ENCODE measurements at places on chromosomes 1 and 21. TPM values are rescaled to one million over a fixed set of nuclear protein-coding genes. Genes with fewer than 3 reads are reported as not detected.
A peak's percentile ranks its signal among the peaks of the same experiment; 100 is the strongest.

Gene CAPZA1
- total RNA-seq, result 138 TPM

DNA sequence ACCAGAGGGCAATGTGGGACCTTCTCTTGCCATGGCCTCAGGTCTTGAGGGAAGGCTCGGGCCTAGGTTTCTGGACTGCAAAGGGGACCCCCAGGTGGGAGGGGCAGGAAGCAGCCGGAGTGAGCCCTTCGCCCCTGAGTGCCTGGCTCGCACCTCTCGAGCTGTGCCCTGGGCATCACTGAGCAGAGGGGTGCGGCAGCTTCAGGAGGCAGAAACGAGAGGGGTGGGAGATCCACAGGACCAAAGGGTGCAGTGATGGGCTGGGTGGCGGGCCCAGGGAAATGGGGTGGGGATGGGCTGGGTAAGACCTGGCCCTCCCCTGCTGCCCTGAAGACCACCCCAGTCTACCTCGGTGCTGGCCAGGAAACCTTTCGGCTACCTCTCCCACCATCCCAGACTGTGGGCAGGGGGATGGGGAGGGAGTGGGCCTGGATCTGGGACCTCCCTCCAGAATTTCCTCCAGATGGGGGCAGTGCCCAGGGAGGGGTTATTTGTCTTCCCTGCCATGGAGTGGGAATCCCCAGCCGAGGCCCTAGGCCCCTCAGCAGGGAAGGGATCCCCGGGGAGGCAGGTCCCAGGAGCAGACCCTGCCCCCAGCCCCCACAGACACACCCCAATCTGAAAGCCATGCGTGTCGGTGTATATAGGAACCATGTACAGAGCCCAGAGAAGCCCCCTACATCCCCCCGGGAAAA, 21.3 kb downstream of the A3GALT2 start:
- peaks cover 15% of the 10 kb centered on the region for H3K4me1 ChIP-seq
- no peak overlapping the region for H3K4me3 ChIP-seq
- H3K27me3 ChIP-seq, result no peaks in the 10 kb centered on the region
- DNase-seq, result no peak
- no peaks in the 10 kb centered on the region for H3K36me3 ChIP-seq

GRCh38 chr1:34002810-34003209, 138.9 kb downstream of the HMGB4 start:
- no peaks in the 10 kb centered on the region for H3K36me3 ChIP-seq
- H3K27me3 ChIP-seq, result no peaks in the 10 kb centered on the region
- H3K4me1 ChIP-seq, result no peaks in the 10 kb centered on the region
- no peak overlapping the region for H3K27ac ChIP-seq
- no peak for DNase-seq

Gene RGS8
- not detected for total RNA-seq

DNA sequence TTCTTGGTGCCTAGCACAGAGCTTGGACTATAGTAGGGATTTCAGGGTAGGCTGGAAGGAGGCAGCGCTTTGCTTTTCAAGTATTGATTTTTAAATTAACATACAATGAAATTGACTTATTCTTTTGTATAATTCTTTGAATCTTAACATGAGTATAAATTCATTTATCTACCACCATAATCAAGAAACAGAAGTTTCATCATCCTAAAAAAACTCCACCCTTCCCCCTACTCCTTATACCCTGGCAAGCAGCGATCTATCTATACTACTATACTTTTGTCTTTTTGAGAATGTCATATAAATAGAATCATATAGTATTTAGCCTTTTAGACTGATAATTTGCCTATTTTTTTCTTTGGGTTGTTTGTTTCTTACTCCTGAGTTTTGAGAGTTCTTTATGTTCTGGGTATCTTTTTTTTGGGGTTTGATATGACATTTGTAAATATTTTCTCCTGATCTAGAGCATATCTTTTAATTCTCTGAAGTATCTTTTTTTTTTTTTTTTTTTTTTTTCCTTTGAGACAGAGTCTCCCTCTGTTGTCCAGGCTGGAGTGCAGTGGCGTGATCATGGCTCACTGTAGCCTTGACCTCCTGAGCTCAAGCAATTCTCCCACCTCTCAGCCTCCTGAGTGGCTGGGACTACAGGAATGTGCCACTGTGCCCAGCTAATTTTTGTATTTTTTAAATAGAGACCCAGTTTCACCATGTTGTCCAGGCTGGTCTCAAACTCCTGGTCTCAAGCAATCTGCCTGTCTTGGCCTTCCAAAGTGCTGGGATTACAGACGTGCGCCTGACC, 6.4 kb downstream of the RPS6KC1 start:
- DNase-seq, result no peak
- peaks cover 6% of the 10 kb centered on the region for H3K4me1 ChIP-seq
- no peak overlapping the region for H3K27ac ChIP-seq
- no peak overlapping the region for H3K4me3 ChIP-seq
- peaks cover 1% of the 10 kb centered on the region for H3K36me3 ChIP-seq
- H3K27me3 ChIP-seq, result no peaks in the 10 kb centered on the region

Gene FLG2
- total RNA-seq, result not detected

GRCh38 chr1:36824390-36824861, 209.9 kb downstream of the GRIK3 start:
- DNase-seq, result no peak
- no peak overlapping the region for H3K4me3 ChIP-seq
- no peak overlapping the region for H3K27ac ChIP-seq
- no peaks in the 10 kb centered on the region for H3K36me3 ChIP-seq

GRCh38 chr1:172465617-172466016, 21.7 kb upstream of the PIGC start:
- H3K4me3 ChIP-seq, result no peak overlapping the region
- no peaks in the 10 kb centered on the region for H3K4me1 ChIP-seq
- H3K27me3 ChIP-seq, result no peaks in the 10 kb centered on the region
- no peaks in the 10 kb centered on the region for H3K36me3 ChIP-seq

Gene LYPD8
- not detected for total RNA-seq

DNA sequence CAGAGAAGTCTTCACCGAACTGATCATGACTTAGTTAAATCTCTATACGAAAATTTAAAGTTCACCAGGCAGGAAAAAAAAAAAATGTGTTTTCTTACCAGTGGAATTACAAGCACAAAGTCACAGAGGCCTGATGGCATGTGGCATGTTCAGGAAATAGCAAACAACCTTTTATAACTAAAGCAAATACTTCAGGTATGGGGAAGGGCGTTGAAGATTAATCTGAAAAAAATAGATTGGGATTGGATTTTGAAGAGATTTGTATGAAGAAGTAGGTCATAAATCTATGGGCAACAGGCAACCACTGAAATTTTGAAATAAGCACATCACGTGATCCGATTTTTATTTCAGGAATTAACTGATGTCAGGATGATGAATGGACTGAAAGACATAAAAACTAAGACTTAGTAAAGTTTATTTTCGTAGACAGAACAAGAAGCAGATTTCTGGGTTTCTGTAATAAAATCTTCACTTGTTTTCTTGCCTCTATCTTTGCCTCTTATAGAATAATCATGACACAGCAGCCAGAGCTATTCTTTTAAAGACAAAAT, 295.9 kb upstream of the ADGRL4 start:
- no peak overlapping the region for H3K4me3 ChIP-seq
- no peaks in the 10 kb centered on the region for H3K27me3 ChIP-seq
- no peaks in the 10 kb centered on the region for H3K4me1 ChIP-seq
- no peak overlapping the region for H3K27ac ChIP-seq

GRCh38 chr1:219927956-219928790, at the start of gene SLC30A10:
Gene SLC30A10 (minus strand): TSS chr1:219928557. CDS start chr1:219928440, 117 bp downstream.
- no peak within 1 kb of the TSS for H3K27ac ChIP-seq
- peak within 1 kb of the TSS; percentile 31 for H3K4me3 ChIP-seq
- peaks cover 11% of the 10 kb centered on the region for H3K4me1 ChIP-seq
- DNase-seq, result peak; percentile 83

DNA sequence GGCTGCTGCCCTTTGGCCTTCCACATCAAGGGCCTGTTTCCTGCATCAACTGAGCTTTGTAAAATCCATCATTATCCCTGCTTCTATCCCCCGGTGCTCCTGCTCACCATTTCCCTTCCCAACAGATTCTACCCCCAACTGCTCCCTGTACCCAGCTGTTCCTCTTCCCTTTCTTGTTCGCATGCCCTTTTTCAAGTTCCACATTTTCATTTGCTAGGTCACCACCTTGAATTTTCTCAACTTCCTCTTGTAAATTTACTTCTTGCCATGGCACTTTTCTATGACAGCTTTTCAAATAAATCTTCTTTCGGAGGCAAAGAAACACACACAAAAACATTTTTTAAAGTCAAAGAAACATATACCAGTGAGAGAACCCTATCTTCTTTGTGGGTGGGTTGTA, 330.5 kb upstream of the ADGRL2 start:
- DNase-seq, result no peak
- no peaks in the 10 kb centered on the region for H3K36me3 ChIP-seq
- peaks cover 4% of the 10 kb centered on the region for H3K4me1 ChIP-seq
- no peak overlapping the region for H3K27ac ChIP-seq
- H3K4me3 ChIP-seq, result no peak overlapping the region

Gene GPR25
- total RNA-seq, result not detected

Gene SLC16A4
- 7.8 TPM for total RNA-seq

Gene OR2L2
- 0.20 TPM for total RNA-seq

- H3K27ac ChIP-seq, result no peak overlapping the region
- DNase-seq, result no peak
- no peaks in the 10 kb centered on the region for H3K27me3 ChIP-seq
- no peaks in the 10 kb centered on the region for H3K36me3 ChIP-seq
Measured at GRCh38 chr21:45109831-45110492, 35.6 kb downstream of the ADARB1 start.

- no peak for DNase-seq
- H3K4me3 ChIP-seq, result no peak overlapping the region
- H3K4me1 ChIP-seq, result no peaks in the 10 kb centered on the region
- no peaks in the 10 kb centered on the region for H3K27me3 ChIP-seq
- no peak overlapping the region for H3K27ac ChIP-seq
Measured at GRCh38 chr21:32093646-32094462, 185.0 kb downstream of the MIS18A start.

Gene SPRR2F
- total RNA-seq, result not detected

Gene RSPO1
- 2.7 TPM for total RNA-seq

Gene OLIG1
- 2.1 TPM for total RNA-seq

Data from upper lobe of left lung (tissue), 6 donors.